CD4-positive, alpha-beta T cell treated with Interleukin-1 beta for 1 hour (primary cell): ENCODE measurements at places on chromosomes 4 and X.

- no peak for DNase-seq
These were observed 9.6 kb upstream of the AMTN start for GRCh38 chr4:70508801-70509200.

DNA sequence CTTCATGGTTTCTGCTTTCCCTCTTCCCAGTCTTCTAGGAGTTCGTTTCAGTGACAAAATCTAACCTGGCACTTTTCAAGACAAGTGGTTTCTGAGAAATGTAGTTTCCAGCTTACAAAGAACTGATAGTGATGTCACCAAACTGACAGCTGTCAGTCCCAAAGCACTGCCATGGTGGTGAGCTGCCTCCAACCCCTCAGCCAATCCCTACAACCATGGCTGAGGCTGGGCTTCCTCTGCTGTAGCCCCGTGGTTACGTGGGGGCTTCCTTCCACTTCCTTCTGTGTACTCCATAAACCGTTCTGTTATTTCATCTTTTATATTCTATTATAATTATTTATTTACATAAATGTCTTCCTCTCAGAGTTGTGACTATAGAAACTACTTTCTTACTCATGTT is 198.6 kb upstream of the AGA start:
- DNase-seq: no peak

DNA sequence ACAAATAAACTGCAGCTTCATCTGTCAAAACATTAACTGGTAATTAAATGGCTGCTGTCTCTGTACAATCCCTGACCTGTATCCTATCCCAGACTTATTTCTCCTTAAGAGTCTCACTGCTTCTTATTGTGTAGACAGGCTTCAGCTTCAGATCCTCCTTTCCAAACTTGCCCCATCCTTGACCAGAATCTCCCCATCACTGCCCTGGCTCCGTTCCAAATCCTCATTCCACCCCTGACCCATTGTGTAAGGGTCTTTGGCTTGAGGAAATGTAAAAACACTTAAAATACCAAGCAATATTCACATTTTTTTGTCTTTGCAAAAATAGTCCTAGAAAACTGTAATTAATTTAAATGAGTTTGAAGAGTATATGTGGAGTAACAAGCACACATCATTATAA is 152.6 kb upstream of the VEGFC start:
- DNase-seq: no peak

GRCh38 chrX:71636438-71637252 is 18.3 kb upstream of the CXCR3 start:
- DNase-seq: no peak

GRCh38 chrX:152637649-152638442 is at the start of gene GABRQ:
Gene GABRQ (plus strand): TSS chrX:152637895. CDS start chrX:152638203, 308 bp downstream.
- no peak for DNase-seq

- no peak for DNase-seq
These were observed 104.2 kb downstream of the FAM47B start for GRCh38 chrX:35046660-35047296.

- DNase-seq: no peak
These were observed 1.1 kb upstream of the CUL4B start for GRCh38 chrX:120561634-120562568.

GRCh38 chr4:114036864-114037263 is 57.4 kb upstream of the ARSJ start:
- DNase-seq: no peak

GRCh38 chr4:23855912-23856605 is 33.8 kb downstream of the PPARGC1A start:
- DNase-seq: no peak

GRCh38 chr4:1693131-1693896 is 9.2 kb upstream of the FAM53A start:
- peak; percentile 83 for DNase-seq

DNA sequence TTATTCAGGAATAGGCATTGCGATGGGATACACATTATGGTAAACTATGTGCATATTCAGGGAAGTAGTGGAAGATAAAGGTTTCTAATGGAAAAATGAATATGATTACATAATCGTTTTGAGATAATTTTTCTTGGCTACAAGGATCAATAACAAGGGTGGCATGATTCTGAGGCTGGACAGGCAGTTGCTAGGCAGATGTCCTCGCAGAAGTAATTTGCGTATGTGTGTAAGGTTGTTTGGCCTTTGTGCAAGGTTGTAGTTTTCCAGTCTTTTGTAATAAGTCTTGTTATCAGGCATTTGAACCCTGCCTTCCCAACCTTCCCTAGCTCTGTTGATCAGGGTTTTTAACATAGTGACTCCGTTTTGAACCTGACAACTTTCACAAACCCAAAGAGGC is 59.7 kb downstream of the RGS12 start:
- no peak for DNase-seq

- no peak for DNase-seq
These were observed 25.7 kb downstream of the SEPTIN6 start for GRCh38 chrX:119667111-119667878.

- DNase-seq: no peak
These were observed 12.4 kb upstream of the CTBP1 start for GRCh38 chr4:1261107-1261928.

- no peak for DNase-seq
These were observed 81.1 kb downstream of the CLCN5 start for GRCh38 chrX:50003467-50003866.

GRCh38 chr4:104848597-104849225 is 298.0 kb upstream of the TET2 start:
- DNase-seq: no peak

DNA sequence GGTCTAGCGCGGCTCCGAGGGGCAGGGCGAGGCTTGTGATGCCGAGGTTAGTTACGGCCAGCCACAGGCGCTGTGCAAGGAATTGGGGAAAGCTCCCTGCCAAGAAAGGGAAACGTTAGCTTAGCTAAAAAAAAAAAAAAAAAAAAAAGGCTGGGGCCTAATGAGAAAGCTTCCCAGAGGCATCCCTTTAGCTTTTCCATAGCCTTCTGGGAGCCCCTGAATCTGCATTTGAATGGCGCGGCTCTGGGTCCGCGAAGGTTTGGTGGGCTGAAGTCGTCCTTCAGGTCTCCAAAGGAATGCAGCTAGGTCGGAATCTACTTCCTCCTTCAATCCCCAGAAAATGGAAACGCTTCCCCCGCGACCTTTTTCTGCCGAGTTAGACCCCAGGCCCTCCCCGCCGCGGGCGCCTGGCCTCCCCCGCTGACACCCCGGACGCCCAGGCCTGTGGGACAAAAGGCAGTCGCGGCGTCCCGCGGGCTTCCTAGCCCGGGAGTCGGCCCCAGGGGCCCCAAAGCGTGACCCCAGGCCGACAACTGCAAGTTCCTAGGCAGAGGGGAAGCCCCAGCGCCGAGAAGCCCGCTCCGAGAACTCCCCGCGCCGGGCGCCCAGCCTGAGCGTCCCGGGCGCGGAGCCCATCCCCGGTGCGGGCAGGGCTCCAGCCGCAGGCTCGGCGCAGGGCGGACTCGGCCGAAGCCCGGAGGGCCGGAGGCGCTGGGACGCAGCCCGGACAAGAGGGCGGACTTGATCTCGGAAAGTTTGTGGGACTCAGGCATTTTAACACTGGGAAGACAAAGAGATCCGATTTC is 605 bp upstream of the FAT1 start:
- no peak for DNase-seq

GRCh38 chr4:155966731-155967395 is 13.2 kb upstream of the CTSO start:
- DNase-seq: no peak

DNA sequence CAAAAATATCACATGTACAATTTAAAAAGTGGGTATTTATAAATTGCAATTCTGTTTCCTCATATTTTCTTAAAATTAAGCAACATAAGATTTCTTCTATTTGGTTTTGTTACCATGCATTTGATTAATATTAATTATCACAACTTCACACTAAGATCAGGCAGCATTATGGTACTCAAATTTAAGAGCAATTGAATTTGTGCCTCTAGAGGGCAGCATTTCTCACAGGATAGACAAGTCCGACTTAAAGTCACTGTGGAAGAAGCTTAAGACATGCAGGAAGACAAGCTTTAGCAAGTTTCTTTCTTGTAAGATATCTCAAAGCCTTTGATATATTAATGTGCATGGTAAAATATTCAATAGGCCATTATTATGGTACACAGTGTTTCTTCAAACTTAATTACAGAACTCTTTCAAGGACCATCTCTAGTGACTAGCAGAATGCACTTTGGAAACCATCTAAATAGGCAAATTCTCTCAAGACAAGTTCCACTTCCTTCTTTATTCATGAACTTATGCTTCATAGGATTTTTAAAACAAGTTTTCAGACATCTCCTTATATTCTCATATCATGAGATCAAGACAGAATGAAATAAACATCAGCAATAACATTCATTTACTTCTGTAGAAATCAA is 35.0 kb downstream of the FBXW7 start:
- DNase-seq: peak; percentile 51

DNA sequence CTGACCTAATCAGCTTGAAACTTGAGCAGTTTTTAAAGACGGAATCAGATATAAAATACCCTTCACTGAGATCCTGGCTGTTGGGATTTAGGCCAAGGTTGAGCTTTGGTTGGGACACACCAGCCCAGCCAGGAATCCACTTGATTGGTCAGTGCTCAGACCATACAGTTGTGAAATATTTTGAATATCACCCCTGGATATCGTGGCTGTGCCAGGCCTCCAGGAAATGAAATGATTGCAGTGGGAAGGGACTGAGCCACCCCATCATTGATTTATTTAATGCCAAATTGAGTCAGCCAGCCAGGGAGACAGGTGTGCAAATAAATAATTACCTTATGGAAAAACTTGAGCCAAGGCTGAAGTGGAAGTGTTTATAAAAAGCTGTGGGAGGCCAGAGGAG is 128.4 kb upstream of the SCML1 start:
- no peak for DNase-seq
